NCI-H526 treated with DMSO at 0.1 percent for 48 hours (cell line): ENCODE measurements at places on chromosomes 3 and 15.

GRCh38 chr3:193194371-193194770 lies 46.7 kb upstream of the PLAAT1 start:
- no peak for DNase-seq

DNA sequence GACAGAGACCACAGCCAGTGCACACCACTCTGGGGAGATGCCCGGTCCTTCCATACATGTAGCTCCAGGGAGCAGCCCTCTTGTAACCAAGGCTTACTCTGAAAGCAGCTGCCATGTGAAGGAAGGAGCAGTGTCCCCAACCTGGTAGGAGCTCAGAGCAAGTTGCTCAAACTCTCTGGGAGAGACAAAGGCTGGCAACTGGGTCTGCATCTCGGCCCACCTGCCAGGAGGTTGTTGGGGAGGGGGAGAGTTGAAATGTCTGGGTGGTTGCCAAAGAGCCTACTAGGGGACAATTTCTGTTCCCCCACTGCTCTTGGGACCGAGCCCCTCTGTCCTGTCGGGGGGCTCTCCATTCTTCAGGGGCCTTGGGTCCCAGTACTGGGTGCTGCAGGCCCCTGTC lies 309.9 kb downstream of the TLE3 start:
- no peak for DNase-seq

- DNase-seq: no peak
These were observed 49.8 kb upstream of the ARL8B start for GRCh38 chr3:5072100-5072816.

DNA sequence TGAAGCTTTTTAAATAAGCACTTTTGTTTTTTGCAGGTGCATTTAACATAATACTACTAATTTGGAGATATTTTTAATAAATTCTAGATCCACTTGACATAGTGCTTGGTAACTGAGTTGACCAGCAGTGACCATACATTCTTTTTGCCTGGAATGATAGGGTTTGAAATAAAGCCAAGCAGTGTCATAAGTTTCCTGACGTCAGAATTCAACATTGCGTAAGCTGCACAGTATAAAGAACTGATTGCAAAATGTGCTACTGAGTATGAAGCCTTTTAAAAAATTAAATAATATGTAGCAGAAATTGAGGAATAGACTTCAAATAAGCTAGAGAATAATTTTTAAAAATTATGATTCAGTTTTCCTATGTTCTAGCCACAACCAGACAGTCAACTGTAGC lies 454.6 kb upstream of the ARPP21 start:
- DNase-seq: no peak

DNA sequence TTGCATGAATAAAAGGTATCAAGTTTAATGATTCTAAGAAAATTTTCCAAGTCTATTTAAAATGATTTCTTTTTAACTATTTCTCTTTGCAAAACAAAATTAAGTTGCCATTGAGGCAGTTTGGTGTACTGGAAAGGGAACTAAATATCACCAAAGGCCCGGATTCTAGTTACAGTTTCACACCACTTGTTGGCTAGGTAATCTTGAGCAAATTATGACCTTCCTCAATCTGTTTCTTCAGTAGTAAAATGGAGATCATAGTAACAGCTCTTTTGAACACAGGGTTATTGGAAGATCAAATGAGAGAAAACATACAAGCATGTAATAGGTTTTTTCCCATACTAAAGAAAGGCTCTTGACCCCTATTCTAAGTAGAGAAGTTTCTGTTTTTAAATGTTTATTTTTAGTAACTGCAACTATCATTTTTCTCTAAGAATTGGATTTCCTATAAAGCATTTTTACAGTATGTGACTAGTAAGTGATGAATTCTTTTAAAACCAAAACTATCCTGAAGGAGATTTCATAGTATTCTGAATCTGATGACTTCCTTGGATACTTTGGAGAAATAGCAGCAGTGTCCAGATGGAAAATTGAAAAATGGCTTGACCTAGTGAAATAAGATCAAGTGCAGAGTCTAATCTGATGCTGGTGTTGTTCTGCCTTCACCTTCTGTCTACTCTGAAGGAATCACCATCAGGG lies 15.7 kb downstream of the SCAANT1 start:
- DNase-seq: no peak

GRCh38 chr15:46956881-46957280 lies 760.4 kb upstream of the SEMA6D start:
- no peak for DNase-seq

- DNase-seq: no peak
These were observed 63.4 kb upstream of the CSPG4 start for GRCh38 chr15:75776065-75776423.

DNA sequence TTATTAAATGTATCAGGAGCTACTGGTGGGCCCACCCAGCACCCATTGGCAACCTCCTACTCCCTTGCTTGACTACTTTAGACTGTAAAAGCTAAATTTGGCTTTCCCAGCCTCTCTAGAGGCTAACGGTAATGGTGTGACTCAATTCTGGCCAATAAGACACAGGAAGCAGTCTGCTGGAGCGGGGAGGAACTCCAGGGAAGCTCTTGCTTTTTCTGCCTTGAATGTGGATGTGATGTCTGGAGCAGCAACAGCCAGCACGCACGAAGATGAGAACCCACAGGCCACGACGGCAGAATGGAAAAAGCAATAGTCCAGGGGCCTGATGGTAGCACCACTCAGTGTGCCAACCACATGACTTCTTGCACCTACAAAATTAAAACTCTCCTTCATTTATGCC lies 39.9 kb downstream of the RAB6B start:
- no peak for DNase-seq
